ENCODE measurements at places on chromosomes 12 and 14.
A peak's percentile ranks its signal among the peaks of the same experiment; 100 is the strongest.

- DNase-seq, result peak; percentile 9
These were observed 2.0 kb downstream of the DYRK2 start for GRCh38 chr12:67650388-67651131.

DNA sequence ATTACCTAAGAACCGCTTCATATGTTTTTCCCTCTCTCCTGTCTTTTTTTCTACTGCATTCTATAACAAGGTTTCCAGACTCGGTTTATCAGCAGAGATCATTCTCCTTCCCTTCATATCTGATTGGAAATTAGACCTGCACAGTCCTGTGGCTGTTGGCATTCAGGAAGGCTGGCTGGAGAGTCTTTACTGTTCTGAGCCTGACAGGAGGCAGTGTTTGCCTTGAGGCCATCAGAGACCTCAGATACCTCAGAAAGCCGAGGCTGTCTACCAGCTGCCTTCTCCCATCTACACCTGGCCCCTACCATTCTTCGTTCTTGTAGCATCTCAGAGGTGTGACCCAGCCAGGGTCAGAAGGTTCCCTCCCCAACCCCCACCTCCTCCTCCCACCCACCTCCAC lies 182.0 kb downstream of the CAND1 start:
- no peak for DNase-seq

DNA sequence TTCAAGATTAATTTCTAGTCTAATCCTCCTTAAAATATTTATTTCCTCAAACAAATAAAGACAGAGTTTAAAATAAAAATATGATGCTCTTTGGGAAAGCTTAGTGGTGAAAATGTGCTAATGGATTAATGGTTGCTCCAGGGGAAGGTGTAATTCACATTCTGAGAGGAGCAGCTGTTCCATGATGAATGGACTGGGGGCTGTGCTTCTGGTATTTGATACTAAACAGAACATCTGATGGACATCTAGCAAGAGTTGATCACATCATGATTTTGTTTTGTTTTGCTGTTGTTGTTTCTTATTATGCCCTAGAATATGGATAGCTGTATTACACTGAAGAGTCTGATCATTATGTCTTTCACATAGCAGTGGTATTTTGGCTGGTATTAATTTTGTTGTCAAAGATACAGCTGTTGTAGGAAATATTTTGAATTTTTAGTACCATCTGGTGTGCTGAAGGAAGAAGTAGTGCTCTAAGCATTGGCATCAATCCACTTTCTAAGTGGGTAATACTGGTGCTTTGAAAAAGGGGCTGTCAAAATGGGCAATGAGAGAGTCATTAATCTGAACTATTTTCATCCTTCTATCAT lies 296.4 kb downstream of the ADAMTS20 start:
- DNase-seq, result no peak

- no peak for DNase-seq
These were observed 2.5 kb downstream of the OR6C2 start for GRCh38 chr12:55446326-55446725.

GRCh38 chr14:105909046-105909827 lies 382.9 kb downstream of the TMEM121 start:
- no peak for DNase-seq

DNA sequence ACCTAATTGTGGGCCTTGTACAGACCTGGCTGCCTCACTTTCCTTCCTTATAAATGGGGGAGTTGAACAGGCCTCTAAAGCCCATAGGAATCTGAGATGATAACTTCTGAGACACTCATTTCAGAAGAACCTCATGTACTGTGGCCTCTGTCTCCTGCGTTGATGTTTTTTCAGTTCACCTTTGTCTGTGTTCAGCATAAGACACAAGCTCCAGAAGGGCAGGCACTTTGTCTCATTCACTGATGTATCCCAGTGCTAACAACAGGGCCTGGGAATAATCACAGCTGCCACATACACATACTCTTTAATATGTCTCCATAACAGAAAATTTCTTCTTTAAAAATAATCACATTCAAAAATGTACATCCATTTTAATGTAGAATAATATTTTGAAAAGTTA lies 3.3 kb downstream of the FGD6 start:
- DNase-seq, result no peak

DNA sequence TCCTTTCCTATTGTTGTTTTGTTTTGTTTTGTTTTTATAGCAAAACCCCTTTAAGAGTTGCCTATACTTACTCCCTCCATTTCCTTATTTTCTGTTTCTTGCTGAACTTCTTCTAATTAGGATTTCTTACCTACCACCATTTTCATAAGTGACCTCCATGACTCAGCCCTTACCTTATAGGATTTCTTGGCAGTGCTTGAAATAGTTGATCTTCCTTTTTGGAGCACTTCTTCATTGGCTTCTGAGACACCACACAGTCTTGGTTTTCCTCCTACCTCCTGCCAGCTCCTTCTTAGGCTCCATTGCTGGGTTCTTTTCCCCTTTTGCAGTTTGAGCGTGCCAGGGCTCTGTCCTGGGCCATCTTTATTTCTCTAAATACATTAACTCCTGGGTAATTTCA lies 23.4 kb upstream of the EID3 start:
- DNase-seq, result no peak

GRCh38 chr12:34287437-34287836 lies 265.1 kb downstream of the ALG10 start:
- DNase-seq, result no peak

DNA sequence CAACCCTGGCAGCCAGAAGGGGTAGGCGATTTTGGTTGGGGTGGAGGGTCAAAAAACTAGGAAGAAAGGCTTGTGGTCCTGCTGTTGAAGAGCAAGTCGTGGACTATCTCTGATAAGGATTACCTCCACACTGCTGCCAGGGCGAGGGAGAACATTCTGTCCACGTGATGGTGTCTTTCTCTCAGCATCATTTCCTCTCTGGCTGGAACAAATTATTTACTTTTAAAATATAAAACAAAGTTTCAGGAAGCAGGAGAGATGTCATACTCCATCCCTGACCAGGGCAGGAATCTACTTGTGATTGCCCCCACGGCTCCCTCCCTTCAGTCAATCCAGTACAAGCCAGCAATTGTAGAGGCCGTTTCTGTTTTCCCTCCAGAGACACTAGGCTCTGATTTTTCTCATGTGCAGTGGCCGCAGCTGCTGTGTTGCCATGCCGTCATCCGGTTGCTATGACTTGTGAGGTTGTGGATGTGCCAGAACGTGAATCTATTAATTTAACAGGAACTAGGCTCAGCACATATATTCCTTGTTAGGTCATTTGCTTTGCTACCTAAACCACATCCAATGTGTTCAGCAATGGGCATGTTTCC lies 61.5 kb upstream of the PTGR2 start:
- no peak for DNase-seq

DNA sequence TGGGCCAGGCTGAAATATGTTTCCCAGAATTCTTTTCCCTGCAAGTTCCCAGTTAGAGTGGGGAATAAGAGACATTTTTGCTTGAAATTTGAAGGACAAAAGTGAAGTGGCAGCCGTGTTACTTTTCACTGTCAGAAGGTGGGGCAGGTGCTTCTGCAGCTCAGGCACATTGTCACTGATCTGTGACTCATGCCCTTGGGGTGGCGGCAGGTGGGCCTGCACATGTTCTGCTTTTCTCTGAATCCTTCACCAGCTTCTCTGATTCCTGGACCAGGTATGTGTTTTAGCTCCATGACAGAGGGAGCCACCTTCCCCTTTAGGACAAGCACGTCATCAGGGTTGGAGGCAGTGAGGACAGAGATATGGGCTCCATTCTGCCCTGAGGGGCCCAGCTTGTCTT lies 11.7 kb upstream of the KCNA5 start:
- no peak for DNase-seq

DNA sequence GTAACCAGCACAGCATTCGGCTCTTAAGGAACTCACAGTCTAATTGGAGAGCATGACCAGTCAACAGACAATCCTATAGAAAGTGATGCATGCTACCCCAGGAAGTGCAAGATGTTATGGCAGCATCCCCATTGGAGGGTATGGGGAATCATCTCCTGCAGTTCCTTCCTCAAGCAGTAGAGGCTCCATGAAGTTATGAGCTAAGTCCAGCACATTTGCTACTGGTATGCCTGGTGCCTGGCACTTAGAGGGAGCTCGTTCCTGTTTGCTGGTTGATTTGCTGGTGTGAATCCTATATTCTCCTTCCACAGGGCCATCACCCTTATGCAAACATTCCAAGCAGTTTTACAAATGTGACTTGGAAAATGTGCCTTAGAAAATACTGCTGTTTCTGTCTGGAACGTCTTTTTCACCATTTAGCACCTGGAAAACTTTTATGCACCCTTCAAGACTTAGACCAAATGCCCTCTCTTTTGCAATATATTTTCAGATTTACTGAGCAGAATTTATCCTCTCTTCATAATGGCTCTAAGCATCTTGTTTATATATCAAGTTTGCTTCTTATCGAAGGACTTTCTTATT lies 136.1 kb upstream of the WSCD2 start:
- DNase-seq, result no peak

- no peak for DNase-seq
These were observed 55.7 kb downstream of the VRK1 start for GRCh38 chr14:96852823-96853422.

DNA sequence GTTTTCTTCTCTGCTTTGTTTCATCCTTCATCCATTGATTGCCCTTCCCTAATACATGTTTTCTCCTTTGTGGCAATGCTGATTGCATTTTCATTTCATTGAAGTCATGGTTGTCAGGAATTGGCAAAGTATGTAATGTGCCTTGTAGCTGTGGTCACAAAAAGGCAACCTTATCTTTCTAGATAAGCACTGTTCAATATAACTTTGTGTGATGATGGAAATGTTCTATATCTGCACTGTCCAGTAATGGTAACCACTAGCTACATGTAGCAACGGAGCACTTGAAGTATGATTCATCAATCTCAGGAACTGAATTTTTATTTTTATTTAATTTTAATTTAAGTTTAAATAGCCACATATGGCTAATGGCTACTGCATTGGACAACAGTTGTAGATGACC lies 79.8 kb downstream of the PCNX1 start:
- DNase-seq, result no peak

DNA sequence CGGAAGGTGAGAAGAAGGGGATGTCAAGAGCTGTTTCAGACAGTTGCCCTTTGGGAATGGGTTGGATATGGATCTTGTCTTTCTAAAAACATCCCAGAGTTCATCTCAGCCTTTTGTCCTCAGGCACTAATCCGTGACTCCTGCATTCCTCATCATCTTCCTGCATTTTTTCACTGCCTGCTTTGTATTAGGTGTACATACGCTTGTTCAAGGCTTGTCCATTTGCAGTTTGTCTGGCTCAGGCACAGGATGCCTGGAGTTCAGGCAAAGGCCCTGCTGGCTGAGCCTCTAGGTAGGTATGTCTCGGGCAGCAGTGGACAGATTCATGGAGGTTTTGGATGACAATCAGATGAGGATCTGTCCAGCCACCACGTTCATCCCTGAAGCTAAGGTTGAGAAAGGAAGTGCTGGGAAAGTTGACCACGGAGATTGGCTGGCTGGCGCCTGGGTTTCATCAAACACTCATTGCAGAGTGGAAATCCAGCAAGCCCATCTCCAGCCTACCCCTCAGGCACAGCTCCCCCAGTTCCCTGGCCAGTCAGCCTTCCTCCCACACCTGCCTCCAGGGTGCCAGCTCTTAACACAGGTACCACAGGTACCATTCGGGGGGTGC lies 12.4 kb upstream of the TMEM106C start:
- DNase-seq, result no peak

DNA sequence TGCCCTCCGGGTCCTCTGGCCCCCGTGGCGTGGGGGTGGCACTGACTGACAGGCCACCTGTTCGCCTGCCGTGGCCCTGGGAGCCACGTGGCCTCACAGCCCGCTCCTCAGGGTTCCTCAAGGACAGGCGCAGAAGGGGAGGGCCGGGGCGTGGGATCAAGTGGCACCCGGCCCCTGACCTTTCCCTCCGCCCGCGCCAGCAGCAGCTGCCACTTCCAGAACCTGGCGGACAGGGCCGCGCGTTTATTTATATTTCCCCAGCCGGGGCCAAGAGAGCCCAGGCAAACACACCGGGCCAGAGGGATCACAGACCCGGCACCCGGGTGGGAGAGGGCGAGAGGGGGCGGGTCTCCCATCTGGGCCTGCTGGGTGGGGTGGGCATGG lies 92.6 kb downstream of the RFLNA start:
- no peak for DNase-seq

DNA sequence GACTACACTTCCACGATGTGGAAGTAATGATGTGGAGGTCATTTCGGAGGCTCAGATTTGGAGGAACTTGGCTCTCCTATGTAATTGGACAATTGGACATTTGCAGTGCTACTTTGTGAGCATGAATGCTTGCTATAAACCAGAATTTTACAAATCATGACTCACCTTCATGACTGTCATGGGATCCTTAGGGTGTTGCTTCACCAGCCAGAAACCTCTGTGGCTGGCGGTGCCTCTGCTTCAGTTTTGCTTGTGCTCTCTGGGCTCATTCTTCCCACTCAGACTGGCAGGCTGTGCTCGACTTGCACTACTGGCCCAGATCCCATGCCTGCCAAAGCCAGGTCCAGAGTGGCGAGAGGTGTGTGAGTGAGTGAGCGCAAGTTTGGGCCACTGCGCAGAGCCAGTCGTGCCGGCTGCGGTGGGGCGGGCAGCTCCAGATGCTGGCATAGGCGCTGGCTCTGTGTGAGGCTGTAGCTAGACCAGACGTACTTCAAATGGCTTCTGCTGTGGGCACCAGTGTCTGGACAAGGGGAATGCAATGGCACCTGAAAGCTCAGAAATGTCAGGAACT lies 387.8 kb downstream of the AEBP2 start:
- DNase-seq, result no peak

DNA sequence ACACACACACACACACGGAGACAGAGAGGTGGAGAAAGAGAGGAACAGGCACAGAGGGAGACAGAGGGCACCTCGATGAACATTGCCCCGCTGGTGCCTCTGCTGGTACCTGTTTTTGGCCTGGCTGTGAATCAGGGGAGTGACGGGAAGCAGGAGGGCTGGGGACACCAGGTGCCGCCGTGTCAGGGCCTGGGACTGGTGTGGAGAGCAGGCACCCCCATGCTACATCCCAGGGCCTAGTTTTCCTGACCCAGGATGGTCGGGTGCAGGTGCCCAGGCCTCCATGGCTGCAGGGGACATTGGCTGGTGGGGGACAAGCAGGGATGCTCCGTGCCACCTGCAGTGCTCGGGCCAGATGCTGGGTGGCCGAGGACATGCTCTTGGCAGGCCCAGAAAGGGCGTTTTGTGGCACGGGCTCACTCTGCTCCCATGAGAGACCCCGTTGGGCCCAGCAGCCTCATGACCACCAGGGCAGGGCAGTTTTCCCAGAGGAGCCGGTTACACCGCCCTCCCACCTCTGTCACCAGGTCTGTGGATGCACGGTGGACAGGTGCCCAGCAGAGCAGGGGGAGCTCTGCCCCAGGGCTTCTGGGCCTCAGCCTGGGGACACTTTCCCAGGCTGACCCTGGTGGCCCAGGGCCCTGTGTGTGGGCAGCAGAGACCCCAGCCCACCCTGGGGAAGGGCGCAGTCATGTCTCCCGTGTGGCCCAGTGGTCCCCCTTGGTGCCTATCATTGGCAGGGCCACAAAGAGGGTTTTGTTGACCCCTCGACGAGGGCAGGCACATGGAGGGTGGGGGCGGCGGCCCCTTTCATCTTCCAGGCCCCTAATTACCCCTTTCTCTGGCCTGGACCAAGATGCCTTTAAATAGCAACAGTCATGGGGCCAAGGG lies 207.5 kb upstream of the RTL1 start:
- no peak for DNase-seq

- DNase-seq, result no peak
These were observed 41.3 kb downstream of the BAZ1A start for GRCh38 chr14:34833549-34834523.

Measured in activated CD4-positive, alpha-beta T cell treated with anti-CD3 and anti-CD28 coated beads, Interleukin-2, amount 50 U/mL, for 1 hour (primary cell).